ENCODE measurements at places on chromosomes 5 and 9.

GRCh38 chr9:7209016-7209715, 451.4 kb downstream of the KDM4C start:
- no peak for DNase-seq

- no peak for DNase-seq
Observed at GRCh38 chr5:77994943-77995342, 218.8 kb upstream of the TBCA start.

GRCh38 chr5:125485771-125486170, 739.3 kb upstream of the ZNF608 start:
- DNase-seq: no peak

DNA sequence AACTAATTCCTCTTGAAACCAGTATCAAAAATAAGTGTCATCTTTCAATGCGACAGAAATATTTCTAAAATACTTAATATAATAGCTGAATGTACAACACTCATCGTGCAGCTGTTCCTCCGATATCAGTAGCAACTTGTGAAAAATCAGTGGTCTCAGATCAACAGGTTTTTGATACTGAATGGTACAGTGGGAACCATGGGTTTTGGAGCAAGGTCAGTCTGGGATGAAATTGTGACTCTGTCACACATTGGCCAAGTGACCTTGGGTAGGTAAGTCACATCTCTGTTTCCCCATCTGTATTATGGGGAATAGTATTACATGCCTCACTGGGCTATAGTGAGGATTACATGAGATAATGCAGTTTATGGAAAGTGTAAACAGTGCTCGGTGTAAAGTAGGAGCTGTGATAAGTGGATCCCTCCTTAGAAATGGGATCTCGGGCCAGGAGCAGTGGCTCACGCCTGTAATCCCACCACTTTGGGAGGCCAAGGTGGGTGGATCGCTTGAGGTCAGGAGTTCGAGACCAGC, 17.3 kb downstream of the EXOSC2 start:
- no peak for DNase-seq

GRCh38 chr9:92328225-92328624, 2.5 kb downstream of the CENPP start:
- no peak for DNase-seq

GRCh38 chr9:134350416-134350994, 24.2 kb downstream of the RXRA start:
- DNase-seq: no peak

DNA sequence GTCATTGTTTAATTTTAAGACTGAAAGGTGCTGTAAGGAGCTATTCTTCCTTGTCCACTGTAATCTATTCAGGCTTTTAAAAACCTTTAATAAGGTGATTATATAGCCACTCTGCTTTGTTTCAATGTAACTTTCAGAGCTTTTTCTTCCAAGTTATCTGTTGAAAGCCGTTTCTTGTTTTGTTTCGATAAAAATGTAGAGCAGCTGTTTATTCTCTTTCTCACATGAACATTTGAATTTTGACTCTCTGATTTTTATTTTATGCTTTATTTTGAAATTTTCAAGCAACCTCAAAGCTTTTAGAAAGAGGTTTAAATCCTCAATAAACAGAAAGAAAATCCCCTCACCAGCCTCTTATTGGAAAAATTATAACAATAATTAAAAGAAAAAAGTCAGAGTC, 47.2 kb downstream of the CPEB4 start:
- DNase-seq: no peak

DNA sequence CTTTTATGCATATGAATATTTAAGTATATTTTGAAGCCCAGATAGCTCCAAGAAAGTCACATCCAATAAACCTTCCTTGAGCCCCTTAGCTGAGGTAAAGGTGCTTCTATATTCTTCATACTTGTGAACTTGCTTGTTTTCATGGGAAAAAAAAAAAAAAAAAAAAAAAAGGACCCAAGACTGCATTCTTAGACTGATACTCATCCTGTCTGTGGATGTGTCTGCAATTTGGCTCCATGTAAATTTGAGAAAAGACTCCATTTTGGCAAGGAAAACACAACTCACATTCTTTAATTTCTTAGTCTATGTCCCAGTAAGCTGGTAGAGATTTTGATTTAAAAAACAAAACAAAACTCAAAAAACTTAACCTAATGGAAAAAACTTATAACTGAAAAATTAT, 238.3 kb downstream of the FBXL17 start:
- DNase-seq: no peak

DNA sequence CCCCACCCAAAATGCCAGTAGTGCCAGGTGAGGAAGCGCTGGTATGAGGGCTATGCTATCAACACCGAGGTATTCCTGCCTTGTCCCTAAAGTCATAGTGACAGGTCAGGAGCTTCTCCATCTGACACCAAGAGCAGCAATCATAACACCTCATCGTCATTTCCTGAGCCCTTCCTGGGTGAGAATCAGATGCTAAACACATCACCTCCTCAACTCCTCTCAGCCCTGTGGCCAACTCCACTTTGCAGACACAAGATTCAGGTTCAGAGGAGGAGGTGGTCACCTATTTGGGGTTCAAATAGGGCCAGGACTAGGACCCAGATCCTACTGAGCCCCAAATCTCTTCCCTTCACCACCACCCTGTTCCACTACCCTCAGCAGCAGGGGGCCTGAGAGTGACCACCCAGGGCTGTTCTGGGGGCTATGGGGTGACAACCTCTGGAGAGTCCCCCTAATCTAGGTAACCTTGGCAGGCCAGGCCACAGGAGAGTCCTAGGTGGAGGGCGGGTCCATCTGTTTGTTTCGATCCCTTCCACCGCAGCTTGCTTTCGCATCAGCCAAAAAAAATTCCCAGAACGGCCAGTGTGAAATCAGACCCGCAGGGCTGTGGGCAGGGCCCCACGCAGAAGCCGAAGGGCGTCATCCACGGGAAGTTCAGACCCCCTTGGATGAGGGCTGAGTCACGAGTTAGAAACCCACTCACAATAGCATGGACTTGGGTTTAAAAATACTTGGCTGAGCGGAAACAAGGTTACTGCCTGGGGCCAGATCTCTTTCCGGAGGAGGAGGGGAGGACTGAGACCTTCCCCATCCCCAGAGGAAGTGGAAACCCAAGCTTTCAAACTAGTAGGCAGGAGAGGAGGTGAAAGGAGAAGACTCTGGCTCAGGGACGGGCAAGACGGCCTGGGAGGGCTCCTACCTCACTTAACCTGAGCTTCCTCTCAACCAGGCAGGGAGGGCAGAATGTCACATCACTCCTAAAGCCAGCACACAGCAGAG, 8.7 kb downstream of the STK10 start:
- no peak for DNase-seq

GRCh38 chr5:1330847-1331831, 13.8 kb downstream of the CLPTM1L start:
- DNase-seq: no peak

DNA sequence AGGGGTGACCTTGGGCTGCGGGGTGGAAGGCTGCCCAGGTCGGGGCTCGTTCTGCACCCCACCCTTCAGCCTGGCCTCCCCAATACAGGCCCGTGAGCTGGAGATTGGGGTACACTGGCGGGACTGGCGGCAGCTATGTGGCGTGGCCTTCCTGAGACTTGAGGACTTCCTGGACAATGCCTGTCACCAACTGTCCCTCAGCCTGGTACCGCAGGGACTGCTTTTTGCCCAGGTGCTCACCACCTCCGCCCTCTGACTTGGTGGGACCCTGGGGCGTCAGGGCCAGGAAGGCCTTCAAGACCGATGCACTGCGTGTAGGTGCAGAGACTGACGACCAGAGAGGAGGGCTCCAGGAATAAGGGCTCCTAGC, 10.5 kb downstream of the ZDHHC12 start:
- DNase-seq: no peak

DNA sequence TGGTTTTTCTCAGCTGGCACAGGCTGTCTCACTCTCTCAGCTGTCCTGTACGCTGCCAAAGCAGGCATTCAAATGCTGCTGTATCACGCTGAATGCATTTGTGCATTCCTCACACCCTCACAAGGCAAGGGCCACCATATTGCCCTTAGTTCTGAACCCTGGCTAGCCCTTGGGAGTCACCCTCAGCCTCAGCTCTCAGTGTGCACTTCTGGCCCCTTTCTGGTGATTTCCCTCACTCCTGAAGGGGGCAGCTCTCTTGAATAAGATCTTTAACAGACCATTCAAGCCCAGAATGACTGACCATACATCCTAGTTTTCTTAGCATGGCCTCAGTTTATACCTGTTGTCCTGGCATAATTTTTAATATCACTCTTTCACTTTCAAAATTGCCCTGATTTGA, 84.3 kb downstream of the HTR1A start:
- no peak for DNase-seq

- DNase-seq: no peak
Observed at GRCh38 chr9:73152953-73153352, 1.3 kb downstream of the ANXA1 start.

GRCh38 chr9:100013573-100013972, 85.2 kb downstream of the ERP44 start:
- no peak for DNase-seq

GRCh38 chr5:175025077-175025476, 300.7 kb downstream of the MSX2 start:
- no peak for DNase-seq

DNA sequence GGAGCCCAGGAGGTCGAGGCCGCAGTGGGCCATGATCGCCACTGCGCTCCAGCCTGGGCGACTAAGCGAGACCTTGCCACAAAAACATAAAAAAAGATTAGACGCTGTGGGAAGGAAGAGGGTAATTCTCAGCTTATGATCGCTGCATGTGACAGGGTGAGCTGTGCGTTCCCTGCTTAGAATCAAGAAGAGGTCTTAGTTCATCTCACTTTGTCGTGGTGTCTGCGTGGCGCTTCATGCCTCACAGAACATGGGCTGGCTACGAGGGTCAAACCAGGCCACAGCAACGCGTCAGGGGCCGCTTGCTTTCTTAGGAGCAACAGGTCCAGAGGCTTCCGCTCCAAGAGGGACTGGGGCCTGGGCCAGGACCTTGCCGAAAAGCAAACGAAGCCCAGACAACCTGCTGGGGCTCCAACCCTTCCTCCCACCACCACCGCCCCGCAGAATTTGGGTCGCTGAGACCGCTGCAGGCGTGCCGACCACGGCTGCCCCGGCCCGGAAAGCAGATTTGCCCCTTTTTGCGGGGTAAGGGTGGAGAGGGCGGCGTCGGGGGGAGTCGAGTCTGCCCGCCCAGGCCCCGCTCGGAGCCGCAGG, 10.0 kb upstream of the GRIN1 start:
- no peak for DNase-seq

- DNase-seq: no peak
Observed at GRCh38 chr5:143376911-143377813, 26.3 kb downstream of the NR3C1 start.

- DNase-seq: no peak
Observed at GRCh38 chr5:54883374-54884194, 101.8 kb downstream of the ESM1 start.

GRCh38 chr5:80964919-80965318, 4.8 kb downstream of the RASGRF2 start:
- no peak for DNase-seq

DNA sequence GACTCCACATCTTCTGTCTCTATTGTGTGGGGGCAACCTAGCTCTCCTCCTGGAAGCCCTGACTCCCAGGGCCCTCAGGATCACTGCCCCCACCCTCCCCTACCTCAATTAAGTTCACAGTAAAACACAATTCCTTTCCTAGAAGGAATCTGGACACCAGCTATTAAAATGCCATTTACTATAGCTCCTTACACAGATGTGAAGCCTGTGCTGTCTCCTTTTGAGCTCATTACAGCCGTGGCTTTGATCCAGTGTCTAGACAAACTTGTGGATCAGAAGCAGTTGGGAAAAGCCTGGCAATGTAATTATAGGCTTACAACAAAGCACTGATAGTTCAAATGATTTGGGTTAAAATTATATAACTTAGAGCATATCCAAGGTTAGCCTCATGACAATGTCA, 107.0 kb upstream of the SMIM23 start:
- DNase-seq: no peak

DNA sequence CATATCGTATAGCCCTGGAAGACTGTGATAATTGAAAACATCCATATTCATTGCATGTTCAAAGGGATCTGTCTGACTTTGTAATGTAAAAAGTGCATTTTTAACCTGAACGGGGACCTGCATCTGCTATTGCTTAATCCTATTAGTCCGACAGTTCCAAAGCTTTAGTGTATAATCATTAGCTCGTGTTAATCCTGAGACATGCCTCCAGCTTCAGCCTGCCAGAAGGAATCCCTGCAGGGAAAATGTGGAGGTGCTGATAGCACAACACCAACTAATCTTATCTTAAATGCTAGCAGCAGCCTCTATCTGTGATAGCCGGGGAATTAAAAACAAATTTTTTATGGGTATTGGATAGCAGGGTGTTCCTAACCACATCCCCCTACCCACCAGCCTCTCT, 495.2 kb downstream of the TLE4 start:
- DNase-seq: no peak

GRCh38 chr9:97907632-97908031, 14.7 kb downstream of the TRMO start:
- no peak for DNase-seq

DNA sequence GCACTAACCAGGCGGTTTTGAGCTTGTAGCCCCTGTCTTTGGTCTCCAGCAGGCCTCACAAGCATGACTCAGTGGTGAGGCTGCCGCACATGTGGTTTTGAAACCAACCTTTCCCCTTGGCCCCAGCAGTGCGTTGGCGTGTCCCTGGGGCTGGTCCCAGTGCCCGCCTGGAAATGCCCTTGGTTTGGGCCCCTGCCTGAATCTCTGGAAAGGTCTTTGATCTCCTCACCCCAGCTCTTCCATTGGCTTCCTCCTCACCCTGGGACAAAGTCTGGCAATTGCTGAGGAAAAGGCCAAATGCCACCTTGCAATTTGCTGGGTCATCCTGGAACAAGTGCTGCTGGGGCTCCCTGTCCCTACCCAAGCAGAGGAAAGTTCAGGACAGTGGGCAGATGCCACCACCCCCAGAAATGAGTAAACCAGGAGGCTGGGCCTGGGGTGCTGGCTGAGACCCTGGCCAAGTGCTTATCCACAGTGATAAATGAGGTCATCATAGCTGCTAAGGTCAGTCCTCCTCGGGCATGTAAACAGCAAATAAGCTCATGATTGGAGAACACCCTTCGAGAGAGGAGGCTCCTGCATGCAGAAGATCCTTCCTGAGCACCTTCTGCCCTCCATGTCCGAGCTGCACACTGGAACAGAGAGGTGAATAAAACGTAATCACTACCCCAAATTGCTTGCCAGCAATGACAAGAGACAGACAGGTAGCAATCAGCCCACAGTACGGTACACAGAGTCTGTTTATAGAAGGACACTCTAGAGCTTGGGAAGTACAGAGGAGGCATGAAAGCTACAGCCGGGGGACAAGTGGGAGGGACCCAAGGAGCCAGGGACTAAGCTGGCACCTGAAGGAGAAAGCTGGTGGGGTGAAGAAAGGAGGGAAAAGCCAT, 98.9 kb upstream of the CPEB4 start:
- DNase-seq: no peak

GRCh38 chr5:88727705-88728313, 155.2 kb downstream of the MEF2C start:
- DNase-seq: no peak

DNA sequence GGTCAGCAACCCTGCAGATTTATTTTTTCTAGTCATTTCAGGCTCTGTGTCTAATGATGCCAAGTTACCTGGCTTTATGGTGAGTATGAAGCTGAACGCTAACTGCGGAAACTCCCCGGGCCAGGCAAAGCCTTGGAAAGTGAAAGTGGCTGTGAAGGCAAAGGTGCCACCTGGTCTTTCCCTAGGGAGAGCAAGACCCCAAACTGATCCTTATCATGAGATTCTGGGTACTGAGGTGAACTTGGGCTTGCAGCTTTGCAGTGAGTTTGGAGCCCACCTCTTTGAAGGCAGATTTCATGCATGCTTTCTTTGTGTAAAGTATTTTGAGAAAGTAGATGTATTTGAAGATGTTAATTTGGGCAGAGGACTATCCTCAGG, 63.3 kb downstream of the CARTPT start:
- DNase-seq: no peak
